Anterior cingulate cortex (tissue), 58 donors: ENCODE measurements at places on chromosomes 6 and 20.

GRCh38 chr6:16092990-16093389, 35.9 kb upstream of the MYLIP start:
- DNase-seq: no peak

- DNase-seq: no peak
Measured at GRCh38 chr6:26184367-26184891, 97.2 kb downstream of the HFE start.

DNA sequence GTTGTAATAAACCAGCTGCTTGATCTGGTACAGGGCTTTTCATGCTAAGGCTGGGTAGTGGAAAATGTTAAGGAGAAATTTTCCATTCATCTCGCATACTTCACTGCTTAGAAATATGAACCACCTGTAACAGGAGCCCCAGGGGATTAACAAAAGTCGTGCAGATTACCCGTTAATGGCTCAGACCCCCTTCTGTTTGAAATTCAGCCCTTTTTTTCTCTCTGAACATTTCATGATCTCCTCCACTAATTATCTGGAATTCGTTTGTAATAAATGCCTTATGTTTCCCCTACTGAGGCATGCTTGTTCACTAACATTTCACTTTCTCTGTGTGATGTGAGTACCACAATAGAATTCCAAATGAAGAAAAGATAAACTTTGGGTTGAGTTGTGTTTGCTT, 336.4 kb upstream of the HSF2 start:
- no peak for DNase-seq

- DNase-seq: no peak
Measured at GRCh38 chr6:138726757-138727097, 46.8 kb upstream of the CCDC28A start.

DNA sequence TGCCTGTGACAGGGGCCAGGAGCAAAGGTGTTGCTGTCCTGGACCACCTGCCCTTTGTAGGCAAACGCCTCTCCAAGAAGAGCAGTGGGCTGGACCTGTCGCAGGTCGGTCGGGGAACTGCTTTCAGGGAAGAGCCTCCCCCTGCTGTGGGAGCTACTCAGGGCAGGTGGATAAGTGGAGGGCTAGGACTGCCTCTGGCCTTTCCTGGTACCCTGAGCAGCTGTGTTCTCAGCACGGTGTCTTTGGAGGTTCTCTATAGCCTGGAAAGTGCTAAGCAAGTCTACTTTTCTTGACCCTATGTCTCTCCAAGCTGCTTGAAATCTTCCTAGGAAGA, 35.0 kb downstream of the BPIFB1 start:
- DNase-seq: no peak

DNA sequence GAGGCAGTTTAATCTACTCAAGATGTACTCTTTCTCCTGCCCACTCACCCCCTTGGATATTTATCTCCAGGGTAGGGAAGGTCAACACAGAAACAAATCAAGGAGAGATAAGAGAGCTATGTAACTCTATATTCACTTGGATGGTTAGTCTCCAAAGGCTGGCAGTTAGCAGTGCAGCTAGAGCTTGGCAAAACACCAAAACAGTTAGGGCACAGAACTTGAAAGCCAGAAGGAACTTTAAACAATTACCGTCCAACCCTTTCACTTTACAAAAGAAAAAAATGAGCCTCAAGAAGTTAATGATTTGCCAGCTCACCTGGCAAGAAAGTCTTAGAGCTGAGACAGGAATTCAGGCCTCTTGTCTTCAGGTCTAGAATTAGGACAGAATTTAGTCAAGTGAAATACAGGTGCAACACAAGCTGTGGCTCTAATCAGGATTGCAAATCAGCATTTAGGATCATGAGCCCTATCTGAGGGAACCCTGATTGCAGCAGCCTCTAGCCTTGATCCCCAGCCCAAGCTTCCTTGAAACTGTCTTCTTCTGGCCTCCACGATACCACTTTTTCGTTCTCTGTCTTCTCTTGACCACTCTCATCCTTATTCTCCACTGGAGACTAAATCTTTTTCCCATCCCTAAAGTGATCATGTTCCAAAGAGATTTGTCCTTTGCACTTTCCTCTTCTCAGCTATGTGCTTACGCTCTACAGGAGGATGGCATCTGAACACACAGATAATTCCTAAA, 14.9 kb downstream of the NEDD9 start:
- no peak for DNase-seq

DNA sequence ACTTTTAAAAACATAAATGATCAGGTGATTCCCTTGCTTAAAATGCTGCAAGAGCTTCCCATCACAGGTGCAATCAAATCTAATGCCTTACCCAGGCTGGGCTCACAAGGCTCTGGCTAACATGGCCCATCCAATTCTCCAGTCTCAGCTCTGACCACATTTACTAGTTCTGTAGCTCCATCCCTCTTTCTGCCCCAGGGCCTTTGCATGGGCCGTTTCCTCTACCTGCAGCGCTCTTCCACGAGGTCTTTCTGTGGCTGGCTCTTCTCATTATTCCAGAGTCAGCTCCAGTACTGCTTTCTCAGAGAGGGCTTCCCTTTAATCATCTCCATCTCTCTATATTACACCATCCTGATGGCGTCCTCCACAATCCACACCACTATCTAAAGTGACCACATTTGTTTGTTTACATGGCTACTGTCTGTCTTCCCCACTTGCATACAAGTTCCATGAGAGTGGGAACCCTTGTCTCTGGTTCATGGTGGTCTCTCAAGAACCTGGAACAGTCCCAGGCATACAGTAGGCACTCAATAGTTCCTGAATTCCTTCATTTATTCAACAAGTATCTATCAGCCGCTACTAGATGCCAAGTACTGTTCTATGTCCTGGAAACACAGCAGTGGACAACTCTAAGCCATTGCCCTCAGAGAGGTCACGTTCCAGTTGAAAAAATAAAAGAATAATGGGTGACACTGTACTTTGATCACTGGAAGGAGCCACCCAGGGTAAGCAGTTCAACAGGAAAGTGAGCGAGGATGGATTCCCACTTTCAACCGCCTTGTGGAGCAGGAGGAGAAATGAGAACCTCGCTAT, 12.6 kb downstream of the CYP24A1 start:
- no peak for DNase-seq

DNA sequence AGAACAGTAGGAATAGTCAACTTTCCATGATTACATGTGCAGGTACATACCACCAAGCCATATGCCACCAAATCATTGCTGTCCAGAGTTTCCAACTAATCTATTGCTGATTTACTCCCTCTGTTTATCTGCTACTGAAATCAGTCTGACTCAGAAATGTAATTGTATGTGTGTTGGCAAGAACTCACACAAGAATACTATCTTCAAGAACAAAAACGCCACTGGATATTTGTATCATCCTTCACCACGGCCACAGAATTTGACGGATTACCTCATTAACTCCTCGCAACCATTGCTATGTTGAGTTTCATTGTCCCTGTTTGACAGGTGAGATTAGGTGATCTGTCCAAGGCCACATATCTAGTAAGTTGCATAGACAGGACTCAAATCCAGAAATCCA, 159.2 kb downstream of the GMPR start:
- no peak for DNase-seq

DNA sequence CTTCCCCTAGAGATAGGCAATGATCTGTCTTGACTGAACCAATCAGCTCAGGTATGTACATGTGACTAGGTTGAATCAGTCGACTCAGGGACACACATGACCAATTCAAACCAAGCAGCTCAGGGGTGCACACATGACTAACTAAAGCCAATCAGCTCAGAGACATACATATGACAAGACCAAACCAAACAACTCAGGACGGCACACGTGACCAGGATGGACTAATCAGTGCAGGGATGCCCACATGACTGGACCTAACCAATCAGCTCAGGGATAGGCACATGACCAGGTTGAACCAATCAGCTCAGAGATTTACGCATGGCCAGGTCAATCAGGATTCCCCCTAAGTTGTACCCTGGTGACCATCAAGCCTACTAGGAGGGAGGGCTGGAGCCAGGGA, 310.3 kb downstream of the CDH26 start:
- DNase-seq: no peak

DNA sequence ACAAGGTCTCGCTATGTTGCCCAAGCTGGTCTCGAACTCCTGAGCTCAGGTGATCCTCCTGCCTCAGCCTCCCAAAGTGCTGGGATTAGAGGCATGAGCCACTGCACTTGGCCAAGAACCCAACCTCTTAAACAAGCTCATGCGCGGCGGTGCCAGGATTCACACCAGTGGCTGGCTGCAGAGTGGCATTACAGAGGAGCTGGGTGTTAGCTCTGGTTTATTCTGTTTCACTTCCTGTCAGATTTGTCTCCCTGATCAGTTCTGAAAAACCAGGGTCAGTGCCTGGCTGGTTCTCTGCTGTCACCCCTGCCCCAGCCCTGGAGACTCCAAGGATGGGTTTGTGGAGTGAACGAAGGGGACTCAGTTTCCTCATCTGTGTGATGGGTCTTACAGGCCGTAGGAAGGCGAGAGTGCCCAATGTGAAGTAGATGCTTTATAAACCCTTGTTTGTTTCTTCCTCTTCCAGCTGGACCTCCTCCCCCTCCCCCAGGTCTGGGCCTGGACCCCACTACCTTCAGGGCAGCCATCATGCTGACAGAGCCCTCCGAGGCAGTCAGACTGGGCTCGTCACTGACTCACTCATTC, 63.4 kb downstream of the UBE2V1 start:
- DNase-seq: no peak
